ENCODE measurements at places on chromosomes 5 and 9. TPM values are rescaled to one million over a fixed set of nuclear protein-coding genes. Genes with fewer than 3 reads are reported as not detected.

Gene STPG3
- 0.31 TPM for total RNA-seq

Gene NTNG2
- total RNA-seq = 2.6 TPM

Gene GDNF
- total RNA-seq = 0.98 TPM

Gene CCL27
- 0.43 TPM for total RNA-seq

Gene AHRR
- total RNA-seq = 13.4 TPM

Gene LCNL1
- total RNA-seq = not detected

Gene BHMT
- 0.34 TPM for total RNA-seq

Gene FAM120A
- 72.5 TPM for total RNA-seq

Gene RRAGA
- 73.2 TPM for total RNA-seq

Gene ASTN2
- 15.9 TPM for total RNA-seq

Gene HSPB3
- 0.53 TPM for total RNA-seq

Gene GARIN3
- total RNA-seq = not detected

Gene IL17B
- not detected for total RNA-seq

Gene NEURL1B
- 7.6 TPM for total RNA-seq

Gene MED10
- total RNA-seq = 32.3 TPM

Gene OR1Q1
- not detected for total RNA-seq

Gene GRIA1
- 18.0 TPM for total RNA-seq

Gene PCDHB6
- 0.80 TPM for total RNA-seq

Gene APBA1
- 6.9 TPM for total RNA-seq

Gene OR13C2
- not detected for total RNA-seq

Gene SGTB
- 10.2 TPM for total RNA-seq

Gene SAPCD2
- 21.9 TPM for total RNA-seq

Gene PDE6A
- not detected for total RNA-seq

Gene PPP2R2B
- 18.4 TPM for total RNA-seq

Gene HSD17B3
- not detected for total RNA-seq

Gene GKAP1
- 8.4 TPM for total RNA-seq

Gene DCANP1
- total RNA-seq = not detected

Gene FGFR4
- total RNA-seq = 34.1 TPM

Gene IRF1
- total RNA-seq = 50.1 TPM

Gene ANKH
- 41.1 TPM for total RNA-seq

Gene HMMR
- total RNA-seq = 25.9 TPM

Gene PLPPR1
- total RNA-seq = 3.2 TPM

Gene TOR2A
- 21.5 TPM for total RNA-seq

Gene TPPP
- total RNA-seq = 3.6 TPM

Gene CCNO
- total RNA-seq = 1.6 TPM

Gene DOCK8
- total RNA-seq = 18.6 TPM

Gene ZCCHC9
- 37.5 TPM for total RNA-seq

Gene TLX3
- 2.1 TPM for total RNA-seq

Gene IRX1
- 24.1 TPM for total RNA-seq

Gene IL9
- total RNA-seq = not detected

Gene CTSV
- total RNA-seq = 6.7 TPM

Gene CAVIN4
- 6.1 TPM for total RNA-seq

Gene PCDHGB7
- 4.4 TPM for total RNA-seq
